Gastrocnemius medialis (tissue), 4 donors: ENCODE measurements at places on chromosomes 16 and 17. TPM values are rescaled to one million over a fixed set of nuclear protein-coding genes. Genes with fewer than 3 reads are reported as not detected.

Gene RHBDF2
- 19.0 TPM for total RNA-seq

Gene KRTAP4-3
- not detected for total RNA-seq

Gene DPEP1
- not detected for total RNA-seq

Gene GLOD4
- total RNA-seq = 21.3 TPM

Gene HOXB4
- total RNA-seq = 0.55 TPM

Gene LITAF
- total RNA-seq = 15.2 TPM

Gene TEX19
- total RNA-seq = not detected

Gene TUBB3
- not detected for total RNA-seq

Gene FAM117A
- total RNA-seq = 3.9 TPM

Gene EVPLL
- not detected for total RNA-seq

DNA sequence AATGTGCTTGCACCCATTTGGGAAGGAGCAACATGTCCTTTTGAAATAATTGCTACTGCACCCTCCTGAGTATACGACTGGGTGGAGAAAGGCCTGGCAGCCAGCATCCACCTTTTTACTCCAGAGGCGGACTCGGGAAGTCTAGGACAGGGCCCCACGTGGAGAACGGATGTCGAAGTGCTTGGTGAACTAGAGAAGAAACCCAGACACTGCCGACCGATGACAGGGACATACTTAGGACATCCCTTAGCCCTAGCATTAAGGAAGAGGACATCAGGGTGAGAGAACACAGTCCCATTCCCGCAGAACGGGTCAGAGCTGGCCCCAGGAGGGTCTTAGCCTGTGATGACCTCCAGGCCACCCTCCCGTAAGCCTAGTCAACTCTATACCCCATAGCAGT is 3.8 kb downstream of the YBX2 start:
- peak; percentile 58 for DNase-seq

DNA sequence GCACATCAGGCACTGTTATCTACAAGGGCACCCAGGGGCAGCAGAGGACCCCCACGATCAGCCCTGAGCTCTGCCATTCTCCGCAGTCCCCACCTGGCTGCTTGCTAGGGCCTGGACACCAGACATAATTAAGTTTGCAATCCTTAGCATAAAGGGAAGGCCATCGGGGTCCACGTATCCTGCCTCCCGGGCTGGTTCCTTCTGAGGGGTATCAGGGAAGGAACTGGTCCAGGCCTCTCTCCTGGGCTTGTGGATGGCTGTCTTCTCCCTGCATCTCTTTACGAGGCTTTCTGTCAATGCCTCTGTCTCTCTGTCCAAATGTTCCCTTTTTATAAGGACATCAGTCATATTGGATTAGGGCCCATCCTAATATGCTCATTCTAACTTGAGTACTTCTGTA is 77.8 kb downstream of the CYLD start:
- DNase-seq = no peak

DNA sequence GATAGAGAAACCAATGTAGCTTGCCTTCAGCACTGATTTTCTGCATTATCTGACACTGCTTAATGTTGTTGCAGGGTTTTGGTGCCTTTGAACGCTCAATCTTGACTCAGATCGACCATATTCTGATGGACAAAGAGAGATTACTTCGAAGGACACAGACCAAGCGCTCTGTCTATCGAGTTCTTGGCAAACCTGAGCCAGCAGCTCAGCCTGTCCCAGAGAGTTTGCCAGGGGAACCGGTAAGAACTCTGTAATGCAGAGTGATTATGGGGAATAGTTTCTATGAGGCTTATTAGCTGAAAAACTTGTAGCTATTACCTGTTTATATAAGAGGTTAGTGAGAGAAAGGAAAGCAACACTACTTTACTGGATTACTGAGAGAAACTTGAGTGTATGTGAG is 40.4 kb downstream of the AATF start:
- DNase-seq = no peak

GRCh38 chr17:77366558-77367245 is 225.9 kb downstream of the SEC14L1 start:
- DNase-seq = no peak

DNA sequence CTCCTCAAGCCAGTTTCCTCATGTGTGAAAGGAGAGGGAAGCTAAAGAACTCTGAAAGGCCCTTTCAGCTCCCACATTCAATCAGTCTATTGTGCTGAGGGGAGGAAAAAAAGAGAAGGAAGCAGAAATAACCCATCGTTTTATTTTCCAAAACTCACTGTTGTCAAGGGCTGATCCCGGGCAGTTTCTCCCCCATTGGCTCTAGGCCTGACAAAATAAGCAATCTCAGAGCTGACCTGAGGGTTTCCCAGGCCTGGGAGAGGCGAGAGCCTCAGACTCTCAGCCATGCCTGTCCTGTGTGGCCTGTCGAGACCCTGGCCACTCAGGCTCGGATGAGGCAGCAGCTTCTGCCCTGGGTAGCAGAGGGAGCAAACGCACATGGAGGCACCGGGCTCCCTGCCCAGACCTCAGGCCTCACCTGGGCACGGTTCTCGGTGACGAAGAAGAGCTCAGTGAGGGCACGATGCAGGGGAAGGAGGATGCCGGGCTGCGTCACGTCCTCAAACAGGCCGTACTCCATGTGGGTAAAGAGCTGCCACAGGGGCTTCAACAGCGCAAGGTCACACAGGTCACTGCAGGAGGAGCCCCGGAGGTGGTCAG is 45.0 kb upstream of the ATP2A3 start:
- no peak for DNase-seq

- no peak for DNase-seq
Observed at GRCh38 chr16:84751241-84751640, 51.4 kb downstream of the USP10 start.

DNA sequence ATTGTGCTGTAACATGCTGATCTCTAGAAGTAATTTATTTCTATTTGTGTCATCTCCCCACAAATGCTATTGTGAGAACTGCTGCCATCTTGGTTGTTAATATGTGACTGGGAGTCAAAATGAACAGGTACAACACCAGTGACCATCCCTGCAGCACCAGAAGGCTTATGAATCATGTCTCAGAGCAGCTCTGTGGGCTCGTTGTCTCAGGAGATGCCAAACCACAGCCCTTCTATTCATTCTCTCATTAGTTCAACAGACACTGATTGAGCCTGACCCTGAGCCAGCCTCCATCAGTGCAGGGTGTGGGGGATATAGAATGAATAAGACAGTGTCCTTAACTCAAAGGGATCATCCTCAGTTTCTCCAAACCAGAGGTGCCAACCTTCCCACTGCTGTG is 92.5 kb downstream of the UTP18 start:
- DNase-seq = no peak

- DNase-seq = no peak
Observed at GRCh38 chr16:84614623-84614967, 3.3 kb downstream of the COTL1 start.

DNA sequence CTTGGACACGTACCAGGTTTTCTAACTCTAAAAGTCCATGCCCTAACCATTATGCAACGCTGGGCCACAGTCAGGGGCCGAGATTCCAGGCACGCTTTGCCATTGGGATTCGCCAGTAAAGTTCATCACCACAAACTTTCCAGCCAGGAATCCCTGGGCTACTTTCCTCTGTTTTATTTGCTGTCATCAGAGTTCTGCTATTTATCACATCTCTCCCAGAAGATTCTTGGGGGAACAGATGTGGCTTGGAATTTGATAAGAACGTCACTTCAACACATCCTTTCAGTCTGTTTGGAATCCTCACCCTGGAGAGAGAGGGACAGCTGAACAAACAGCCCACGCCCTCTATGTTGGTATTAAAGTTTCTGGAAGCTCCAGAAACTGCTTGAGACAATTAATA is 109.6 kb upstream of the CACNG3 start:
- no peak for DNase-seq

DNA sequence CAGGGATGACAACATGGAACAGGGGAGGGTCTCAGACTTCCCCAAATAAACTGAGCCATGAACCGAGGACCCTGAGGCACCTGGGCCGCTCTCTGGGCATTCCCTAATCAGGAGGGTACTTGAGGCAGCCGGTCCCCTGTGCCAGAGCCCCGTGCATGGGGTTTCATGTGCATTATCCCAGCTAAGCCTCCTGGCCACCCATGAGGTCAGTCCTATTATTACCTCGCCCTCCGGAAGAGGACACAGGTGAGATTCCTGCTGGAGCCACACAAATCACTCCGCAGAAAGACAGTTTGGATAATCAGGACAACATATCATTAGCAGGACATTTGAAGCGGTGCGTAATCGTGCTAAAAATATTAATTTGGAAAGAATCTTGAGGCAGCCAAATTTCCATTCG is 274.0 kb downstream of the PARN start:
- DNase-seq = peak; percentile 80

DNA sequence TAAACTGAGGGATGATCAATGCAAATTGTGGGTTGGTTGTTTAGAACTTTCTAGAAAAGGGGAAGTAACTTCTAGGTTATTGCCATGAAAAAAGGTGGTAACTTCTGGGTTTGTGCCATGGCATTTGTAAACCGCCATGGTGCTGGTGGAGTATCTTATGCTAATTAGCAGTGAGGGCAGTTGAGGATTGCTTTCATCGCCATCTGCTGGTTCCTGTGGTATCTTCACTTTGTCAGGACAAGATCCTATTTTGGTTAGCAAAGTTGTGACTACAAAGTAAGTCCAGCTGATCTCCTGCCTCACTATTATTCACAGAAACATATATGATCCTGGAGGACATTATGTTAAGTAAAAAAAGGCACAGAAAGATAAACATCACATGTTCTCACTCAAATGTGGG is 1332.3 kb downstream of the CDH11 start:
- no peak for DNase-seq

GRCh38 chr17:13581925-13582324 is 19.8 kb downstream of the HS3ST3A1 start:
- no peak for DNase-seq

- DNase-seq = no peak
Observed at GRCh38 chr16:27394516-27394915, 7.5 kb upstream of the IL21R start.

DNA sequence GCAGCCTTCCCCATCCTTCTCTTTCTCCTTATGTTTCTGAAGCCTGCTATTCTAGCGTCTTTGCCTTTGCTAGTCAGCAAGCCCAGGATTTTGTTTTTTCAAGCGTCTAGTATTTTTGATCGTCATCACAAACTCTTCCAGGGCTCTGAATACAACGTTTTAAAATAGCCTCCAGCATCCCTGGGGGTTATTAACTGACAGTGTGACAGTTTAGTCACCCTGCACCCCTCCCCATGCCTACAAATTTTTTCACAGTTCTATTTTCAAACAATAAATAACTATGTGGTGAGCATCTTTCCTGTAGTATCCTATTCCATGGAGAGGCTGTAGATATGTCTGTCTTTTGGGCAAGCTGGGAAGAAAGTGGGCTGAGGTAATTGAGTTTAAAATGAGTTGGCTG is 280.9 kb downstream of the MAP2K4 start:
- DNase-seq = no peak

- DNase-seq = no peak
Observed at GRCh38 chr17:34368196-34368945, 5.3 kb upstream of the CCL1 start.

- DNase-seq = no peak
Observed at GRCh38 chr16:56331915-56332314, 93.4 kb downstream of the AMFR start.

DNA sequence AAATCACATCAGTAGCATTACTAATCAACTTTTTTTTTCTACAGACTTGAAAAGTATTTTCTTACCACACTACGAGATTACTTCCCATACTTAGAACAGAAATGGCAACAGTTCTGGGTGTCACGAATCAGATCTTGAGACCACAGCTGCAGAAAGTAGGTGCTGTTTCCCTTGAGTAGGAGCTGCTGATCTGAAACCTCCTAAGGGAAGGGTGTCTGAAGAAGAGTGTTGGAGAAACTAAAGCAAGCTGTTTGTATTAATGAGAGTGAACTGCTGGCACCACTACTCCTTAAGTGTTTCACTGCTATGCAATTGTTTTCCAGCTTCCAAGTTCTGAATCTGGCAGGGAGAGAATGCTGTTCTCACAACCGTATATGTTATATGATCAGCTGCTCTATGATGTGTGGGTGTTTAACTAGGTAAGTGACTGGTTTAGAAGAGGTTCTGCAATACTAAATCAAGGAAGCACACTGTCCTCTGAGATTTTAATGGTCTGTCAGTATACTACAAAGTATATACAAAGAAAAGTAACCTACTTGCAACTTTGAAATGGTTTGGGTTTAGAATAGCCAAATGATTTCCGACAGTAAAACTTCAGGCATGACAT is 3.3 kb downstream of the ZNF652 start:
- no peak for DNase-seq

DNA sequence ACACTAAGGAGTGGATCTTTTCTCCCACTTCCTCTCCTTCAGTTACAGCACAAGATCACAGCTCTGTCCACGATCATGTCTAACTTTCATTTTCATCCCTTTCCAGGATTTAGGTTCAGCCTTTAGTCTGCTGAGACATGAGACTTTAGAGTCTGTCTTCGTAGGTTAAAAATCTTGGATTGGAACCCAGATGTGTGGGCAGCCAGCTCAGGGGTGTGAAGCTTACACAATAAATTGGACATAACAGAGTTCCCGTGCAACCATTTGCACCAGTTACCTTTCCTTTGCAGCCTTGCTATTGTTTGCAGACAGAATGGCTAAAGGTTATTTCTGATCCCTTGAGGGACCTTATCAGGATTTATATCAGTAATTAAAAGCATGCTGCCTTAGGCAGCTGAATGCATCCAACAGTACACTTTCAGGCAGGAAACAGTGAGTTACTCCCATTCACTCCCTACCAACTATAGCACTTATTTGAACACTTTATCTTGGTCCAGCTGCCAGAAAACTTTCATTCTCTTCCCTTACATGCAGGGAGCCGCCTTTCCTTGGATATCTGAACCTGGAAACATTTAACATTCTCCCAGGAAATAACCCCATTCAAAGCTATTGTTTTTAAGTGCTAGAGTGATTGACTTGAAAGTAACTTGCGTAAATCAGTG is 87.3 kb downstream of the TMEM100 start:
- DNase-seq = no peak

DNA sequence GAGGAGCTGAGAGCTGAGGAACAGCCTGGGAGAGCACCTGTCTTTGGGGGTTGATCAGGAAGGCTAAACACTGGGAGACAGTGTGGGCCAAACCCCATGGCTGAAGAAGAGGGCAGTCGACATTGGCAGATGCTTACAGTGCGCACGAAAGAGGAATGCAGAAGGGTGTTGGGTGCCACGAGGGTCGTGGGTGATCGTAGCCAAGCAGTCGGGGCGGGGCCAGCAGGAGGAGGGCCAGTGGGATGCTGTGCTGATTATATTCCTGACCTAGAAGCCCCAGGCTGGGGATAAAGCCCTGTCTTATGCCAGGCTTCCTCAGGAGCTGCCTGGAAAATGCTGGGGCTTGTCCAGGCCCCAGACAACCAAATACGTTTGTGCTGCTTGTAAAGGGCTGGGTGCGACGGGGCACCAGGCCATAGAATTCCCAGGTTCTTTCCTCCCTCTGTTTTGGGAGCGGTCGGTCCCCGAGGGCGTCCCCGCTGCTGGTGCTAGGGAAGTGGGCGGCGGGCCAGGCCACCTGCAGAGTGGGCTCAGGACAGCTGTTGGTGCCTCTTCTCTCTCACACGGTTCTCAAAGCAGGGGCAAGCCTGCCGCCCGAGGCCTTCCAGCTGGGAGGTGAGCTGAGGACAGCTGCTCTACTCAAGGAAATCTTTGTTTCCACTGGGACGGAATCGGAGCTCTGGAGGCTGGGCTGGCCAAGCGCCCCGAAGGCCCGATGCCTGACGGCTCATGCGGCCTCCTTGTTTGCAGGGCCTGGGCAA is 10.0 kb downstream of the C1QTNF1 start:
- DNase-seq = no peak
